NCI-H1417 (cell line): ENCODE measurements at places on chromosomes 4 and X.

DNA sequence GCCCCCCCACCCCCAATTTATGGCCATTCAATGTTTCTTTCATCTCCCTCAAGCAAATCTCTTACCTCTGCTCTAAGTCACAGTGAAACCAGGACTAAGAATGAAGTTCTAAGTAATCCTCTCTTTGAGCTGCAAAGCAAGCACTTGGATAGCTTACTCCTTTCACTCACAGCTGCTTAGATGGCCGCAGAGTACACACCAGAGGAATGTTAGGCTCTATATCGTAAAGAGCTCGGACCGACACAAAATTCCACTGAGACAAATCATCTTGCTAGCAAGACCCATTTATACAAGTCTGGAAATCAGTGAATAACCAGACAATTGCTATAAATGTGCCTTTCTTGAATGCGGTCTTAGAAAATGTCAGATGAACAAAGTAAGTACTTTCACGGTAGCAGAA lies 135.0 kb downstream of the IDS start:
- DNase-seq = no peak

DNA sequence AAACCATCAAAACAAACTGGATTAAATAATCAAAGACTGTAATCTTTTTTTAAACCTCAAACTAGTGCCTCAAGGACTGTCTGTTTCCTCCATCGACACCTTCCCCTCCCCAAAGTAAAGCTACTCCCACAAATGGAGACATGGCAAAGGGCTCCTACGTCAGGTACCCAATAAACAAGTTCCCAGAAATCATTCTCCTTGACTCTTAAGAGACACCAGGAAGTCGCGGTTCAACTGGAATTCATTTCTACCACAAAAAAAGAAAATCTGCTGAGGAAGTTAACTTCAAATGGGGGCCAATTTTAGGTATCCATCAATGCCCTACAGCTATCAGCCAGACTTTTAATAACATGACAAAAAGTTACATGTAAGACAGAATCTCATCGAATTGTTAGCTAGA lies 2.5 kb downstream of the RPS4X start:
- DNase-seq = no peak

DNA sequence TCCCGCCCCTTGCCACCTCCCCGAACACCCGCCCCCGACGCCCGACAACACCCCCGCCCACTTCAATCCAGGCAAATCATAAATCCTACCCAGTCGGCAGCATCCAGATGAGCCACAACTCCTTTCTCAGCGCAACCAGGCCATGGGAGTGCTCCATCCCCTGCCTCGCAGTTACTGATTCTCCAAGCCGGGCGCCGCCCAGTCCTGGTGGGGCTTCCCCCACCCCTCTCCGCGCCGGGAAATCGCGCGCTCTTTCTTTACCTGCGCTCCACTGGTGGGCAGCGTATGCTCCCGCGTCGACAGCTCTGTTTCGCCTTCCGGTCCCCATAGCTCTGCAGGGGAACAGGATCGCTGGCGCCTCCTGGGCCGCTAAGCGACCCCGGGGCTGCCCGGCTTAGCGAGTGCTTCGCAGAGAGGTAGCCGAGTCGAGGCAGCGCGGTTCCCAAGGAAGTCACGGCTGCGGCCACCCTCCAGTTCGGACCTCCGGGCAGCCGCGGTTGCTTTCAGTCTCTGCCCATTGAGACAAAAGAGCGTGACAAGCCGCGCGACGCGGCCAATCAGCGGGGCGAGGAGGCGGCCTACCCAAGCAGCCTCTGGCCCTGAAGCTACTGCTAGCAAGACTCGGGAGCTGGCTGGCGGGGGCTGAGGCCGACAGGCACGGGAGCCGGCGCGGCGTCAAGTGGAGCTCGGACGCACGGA lies 43.7 kb upstream of the TMSB15B start:
- peak; percentile 65 for DNase-seq

DNA sequence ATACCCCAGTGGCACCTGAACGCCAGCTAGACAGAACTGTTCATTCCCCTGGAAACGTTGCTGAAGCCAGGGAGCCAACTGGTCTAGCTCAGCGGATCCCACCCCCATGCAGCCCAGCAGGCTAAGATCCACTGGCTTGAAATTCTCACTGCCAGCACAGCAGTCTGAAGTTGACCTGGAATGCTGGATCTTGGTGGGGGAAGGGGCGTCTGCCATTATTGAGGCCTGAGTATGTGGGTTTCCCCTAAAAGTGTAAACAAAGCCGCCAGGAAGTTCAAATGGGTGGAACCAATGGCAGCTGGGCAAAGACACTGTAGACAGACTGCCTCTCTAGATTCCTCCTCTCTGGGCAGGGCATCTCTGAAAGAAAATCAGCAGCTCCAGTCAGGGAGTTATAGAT lies 213.0 kb downstream of the NKX6-1 start:
- DNase-seq = no peak

- DNase-seq = peak; percentile 31
Observed at GRCh38 chrX:13506574-13506973, 62.8 kb upstream of the EGFL6 start.

DNA sequence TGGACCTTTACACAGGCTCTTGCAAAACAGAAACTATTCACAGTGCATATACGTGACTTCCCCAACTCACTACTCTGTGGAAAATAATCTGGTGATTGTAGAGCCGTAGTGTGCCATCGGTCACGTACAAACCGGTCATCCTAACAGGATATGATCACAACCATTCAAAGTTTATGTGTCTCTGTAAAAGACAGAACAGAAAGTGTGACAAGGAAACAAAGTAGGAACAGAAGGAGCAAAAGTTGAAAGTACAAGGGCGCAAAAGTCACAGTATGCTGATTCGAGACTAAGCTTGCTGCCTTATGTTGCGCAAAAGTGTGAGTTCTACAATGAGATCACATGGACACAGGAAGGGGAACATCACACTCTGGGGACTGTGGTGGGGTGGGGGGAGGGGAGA lies 18.6 kb downstream of the MEPE start:
- DNase-seq = no peak

DNA sequence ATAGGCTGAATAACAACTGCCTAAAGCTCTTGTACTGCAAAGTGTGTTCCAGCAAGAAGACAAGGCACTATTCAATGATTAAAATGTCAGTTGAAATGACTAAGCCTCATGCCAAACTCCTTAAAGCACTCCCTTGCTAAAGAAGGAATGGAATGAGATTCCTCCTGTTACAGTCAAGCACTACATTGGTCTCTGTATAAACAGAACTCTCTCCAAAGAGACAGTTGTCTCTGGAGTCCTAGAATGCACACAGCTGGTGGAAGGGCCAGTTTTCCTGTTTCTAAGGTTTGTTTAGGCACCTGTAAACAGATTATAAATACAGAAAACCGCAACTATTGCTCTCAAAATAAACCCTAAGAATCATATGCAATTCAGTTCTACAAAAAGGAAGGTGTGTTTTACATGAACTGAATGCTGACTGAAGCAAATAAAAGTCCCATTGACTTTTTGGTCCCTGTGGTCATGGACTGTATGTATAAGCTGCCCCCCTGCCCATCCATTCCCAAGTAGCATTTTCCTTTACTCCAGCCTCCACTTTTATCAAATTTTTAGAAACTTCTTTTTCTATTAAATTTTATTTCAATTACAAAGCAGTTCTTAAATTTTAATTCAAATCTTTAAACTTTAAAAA lies 47.0 kb downstream of the FAT1 start:
- DNase-seq = no peak

DNA sequence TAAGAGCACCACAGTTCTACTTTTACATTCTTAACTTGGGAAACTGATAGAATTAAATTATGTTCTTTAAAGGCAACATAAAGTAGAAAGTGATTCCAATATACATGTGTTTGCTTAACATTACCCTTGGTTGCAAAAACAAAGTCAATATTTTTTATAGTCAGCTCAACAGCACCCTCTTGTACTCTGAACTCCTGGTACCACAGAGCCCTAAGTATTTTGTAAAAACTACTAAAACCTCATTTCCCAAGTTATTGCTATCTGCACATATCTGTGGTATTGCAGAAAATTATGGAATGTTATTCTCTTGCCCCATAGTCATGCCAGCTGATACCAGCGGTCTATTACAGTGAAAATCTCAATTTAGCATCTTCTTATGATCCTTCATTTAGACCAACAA lies 2.9 kb downstream of the KIF4A start:
- no peak for DNase-seq

- no peak for DNase-seq
Observed at GRCh38 chr4:6688879-6689505, 4.7 kb upstream of the S100P start.

GRCh38 chr4:143700416-143701352 lies at the start of gene FREM3:
Gene FREM3, minus strand, starts transcription at chr4:143700675. Its CDS starts 0 bp downstream, at chr4:143700675.
- DNase-seq = peak; percentile 71

GRCh38 chr4:4852591-4853362 lies 6.7 kb upstream of the MSX1 start:
- no peak for DNase-seq

- no peak for DNase-seq
Observed at GRCh38 chrX:125093852-125094251, 225.8 kb upstream of the TEX13C start.

- no peak for DNase-seq
Observed at GRCh38 chrX:34631479-34632220, 25.4 kb downstream of the TMEM47 start.

DNA sequence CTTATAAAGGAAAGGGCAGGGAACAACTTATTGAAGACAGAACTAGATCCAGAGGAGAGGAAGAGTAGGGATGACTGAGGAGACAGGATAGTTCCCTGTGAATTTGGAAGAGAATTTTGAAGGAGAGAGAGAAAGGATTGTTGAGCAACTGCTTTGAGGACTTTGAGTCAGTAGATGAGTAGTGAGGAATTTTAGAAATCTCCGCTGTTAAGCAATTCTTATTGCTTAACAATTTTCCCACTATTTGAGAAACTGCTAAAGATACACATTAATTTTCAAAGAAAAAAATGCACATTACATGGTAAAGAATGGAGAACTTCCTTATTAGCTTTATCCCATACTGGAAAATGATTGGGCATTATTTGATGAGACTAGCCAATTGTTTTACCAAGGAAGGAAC lies 116.3 kb upstream of the NRK start:
- DNase-seq = no peak

DNA sequence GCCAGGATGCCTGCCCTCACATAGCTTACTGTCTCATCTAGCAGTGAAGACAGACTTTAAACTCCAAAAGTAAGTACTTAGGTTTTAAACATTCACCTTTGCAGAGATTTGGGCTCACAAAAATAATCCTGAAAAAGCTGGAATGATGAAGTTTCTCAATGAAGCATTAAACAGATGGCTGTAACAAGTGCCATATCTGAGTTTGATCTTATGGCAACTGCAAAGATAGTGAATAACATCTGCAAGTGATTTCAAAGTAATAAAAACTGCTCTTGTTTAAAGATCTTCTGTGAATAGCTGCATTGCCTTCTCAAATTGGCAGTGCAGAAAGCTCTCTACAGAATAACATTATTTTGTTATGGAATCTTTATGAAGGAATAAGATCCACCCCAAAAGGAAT lies 271.2 kb upstream of the SMIM31 start:
- DNase-seq = no peak
